ENCODE measurements at places on chromosomes 7 and 10. TPM values are rescaled to one million over a fixed set of nuclear protein-coding genes. Genes with fewer than 3 reads are reported as not detected.

DNA sequence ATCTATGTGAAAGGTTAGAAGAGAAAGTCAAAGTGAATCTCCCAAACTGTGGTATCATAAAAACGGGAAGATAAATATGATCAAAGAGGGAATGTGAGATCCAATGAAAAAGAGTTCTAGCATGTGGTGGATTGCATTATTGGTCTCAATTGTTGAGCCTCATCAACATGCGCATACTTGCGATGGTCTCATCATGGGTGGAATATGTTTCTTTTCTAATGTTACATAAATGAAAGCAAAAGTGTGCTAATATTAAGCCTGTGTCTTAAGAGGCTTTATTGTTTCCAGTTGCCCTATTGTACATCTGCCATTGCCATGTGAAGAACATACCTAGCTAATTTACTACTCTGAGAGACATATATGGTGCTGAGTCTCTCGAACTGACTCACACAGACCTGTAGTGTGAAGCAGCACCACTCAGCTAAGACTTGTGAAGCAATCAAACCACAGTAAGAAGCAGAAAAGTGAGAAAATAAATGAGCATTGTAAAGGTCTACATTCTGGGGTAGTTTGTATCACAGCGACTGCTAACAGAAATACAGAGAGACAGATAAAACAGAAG, 645.5 kb upstream of the PCDH15 start:
- no peak for DNase-seq

- DNase-seq, result peak; percentile 24
Observed at GRCh38 chr10:78947226-78947625, 121.5 kb upstream of the ZMIZ1 start.

DNA sequence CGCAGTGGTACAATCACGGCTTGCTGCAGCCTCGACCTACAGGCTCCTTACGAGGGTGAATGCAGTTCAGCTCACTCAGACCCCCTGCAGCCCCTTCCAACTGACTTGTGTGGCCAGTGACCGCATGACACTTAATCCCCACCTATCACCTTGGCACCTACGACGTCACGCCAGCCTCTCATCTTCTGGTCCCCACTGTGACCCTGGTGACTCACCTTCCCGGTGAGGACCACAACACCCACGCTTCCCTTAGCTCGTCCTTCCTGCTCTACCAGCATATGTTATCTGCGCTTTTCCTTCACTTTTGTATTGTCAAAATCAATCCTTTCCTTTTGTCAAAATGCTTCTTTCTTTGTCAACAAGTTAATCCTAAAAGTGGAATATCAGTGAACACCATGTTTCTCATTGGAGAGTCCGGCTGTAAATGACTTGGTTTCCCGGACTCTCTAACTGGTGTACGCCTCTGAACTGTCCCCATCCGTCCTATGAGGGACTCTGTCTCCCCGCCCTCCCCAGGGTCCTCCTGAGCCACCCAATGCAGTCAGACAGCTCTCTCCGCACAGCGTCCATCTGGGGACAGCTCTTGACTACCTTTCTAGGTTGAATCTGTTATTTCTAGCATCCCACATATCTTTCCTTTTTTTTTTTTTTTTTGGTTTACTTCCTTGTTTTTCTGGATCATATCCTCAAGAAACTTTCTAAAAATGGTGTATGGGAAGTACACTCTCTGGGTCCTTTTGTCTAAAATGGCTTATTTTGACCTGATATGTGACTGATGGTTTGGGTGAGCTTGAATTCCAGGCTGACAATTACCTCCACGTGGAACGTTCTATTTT, 37.3 kb downstream of the CFAP46 start:
- no peak for DNase-seq

The LIPF gene
- not detected for total RNA-seq

The TRA2A gene
- 21.3 TPM for total RNA-seq

The ADCY1 gene
- total RNA-seq, result 1.0 TPM

- no peak for DNase-seq
Observed at GRCh38 chr7:27520815-27521790, 141.6 kb downstream of the HIBADH start.

- DNase-seq, result no peak
Observed at GRCh38 chr10:117972168-117972837, 74.4 kb downstream of the RAB11FIP2 start.

DNA sequence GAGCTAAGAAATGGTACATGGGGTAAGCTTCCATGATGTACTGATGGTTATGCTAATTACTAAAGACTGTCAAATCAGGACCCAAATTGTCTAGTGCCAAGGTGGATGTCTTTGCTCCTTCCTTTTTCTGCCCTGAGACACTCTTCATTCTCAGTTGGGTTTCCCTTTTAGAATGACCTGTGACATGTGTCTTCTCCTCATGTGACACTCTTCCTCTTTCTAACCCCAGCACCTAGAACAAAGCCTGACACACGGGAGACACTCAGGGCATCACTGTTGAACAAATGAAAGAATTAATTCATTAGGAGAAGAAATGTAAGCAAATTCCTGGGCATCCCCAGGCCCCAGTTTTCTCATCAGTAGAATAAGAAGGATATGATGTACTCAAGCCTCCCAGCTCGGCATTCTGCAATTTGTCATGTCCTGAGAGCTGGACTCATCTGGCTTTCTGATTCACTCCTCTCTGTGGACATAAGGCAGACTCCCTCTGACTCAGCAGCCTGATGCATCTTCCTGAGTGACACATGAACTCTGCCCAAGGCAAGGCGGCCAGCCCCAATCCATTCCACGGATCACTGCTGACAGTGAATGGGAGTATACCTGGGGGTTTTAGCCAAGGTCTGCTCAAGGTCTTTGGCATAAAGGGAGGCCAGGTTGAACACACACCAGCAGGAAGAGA, 473.8 kb downstream of the KCNMA1 start:
- peak; percentile 100 for DNase-seq

The IGFBP3 gene
- 7.8 TPM for total RNA-seq

DNA sequence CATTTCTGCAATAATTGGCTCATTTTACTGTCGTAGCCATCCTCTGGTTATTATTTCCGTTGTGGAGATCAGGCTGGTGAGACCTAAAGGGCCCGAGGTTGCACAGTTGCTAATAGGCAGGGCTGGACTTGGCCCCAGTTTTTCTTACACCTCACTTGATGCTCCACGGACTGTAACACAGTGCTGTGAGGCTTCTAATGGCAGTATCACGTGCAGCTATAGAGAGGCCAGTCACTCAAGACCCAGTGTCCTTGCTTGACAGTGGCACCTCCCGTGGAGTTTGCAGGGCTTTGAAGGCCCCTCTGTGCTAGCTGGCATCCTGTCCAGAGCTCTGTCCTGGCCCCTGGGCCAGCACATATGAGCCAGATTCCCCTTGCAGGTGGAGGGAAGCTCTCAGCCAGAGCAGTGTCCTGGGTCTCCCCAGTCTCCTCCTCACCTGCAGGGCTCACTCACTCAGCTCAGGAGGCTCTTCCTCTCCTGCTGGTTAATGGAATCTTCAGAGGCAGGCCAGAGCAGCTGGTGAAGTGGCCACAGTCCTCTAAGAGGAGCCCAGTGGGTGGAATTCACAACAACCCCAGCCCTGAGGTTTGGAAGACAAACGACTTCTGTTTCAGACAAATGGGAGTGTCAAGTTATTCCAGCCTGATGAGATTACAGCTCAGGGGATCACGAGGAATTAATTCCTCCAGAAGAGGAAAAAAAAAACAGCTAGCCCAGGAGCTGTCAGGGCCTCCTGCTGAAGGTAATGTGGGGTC, 114.2 kb upstream of the FAM180A start:
- DNase-seq, result no peak

GRCh38 chr7:112225006-112225405, 18.5 kb downstream of the ZNF277 start:
- no peak for DNase-seq

GRCh38 chr7:137877027-137877675, 30.4 kb upstream of the DGKI start:
- no peak for DNase-seq

GRCh38 chr7:33882040-33882837, 23.1 kb upstream of the BMPER start:
- DNase-seq, result no peak

- DNase-seq, result no peak
Observed at GRCh38 chr10:18456984-18457383, 194.4 kb downstream of the NSUN6 start.

DNA sequence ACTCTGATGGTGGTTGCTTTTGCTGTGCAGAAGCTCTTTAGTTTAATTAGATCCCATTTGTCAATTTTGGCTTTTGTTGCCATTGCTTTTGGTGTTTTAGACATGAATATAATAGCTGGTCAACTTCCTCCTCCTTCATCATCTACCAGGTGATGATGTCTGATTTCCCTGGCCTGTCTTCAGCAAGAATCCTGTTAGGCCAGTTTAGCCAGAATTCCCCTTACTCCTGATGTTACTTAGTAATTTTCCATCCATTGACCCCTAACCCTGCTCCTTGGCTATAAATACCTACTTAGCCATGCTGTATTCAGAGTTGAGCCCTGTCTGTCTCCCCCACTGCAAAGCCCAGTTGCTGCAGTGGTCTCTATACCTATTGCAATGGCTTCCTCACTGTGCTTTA, 91.4 kb downstream of the ZNF777 start:
- peak; percentile 65 for DNase-seq

DNA sequence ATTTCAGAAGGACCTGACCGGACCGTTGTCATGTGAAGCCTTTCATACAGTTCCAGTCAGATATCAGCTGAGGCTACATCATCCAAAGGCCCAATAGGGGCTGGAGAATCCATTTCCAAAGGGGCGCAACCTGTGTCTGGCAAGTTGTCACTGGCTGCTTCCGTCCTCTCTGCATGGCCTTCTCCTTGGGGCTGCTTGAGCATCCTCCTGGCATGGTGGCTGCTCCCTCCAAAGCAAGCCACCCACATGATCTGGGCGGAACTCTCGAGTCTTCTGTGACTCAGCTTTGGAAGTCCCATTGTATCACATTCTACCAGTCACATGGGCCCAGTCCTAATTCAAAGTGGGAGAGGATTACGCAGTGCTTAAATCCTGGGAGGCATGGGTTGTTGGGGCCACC, 207.0 kb upstream of the SHH start:
- no peak for DNase-seq

DNA sequence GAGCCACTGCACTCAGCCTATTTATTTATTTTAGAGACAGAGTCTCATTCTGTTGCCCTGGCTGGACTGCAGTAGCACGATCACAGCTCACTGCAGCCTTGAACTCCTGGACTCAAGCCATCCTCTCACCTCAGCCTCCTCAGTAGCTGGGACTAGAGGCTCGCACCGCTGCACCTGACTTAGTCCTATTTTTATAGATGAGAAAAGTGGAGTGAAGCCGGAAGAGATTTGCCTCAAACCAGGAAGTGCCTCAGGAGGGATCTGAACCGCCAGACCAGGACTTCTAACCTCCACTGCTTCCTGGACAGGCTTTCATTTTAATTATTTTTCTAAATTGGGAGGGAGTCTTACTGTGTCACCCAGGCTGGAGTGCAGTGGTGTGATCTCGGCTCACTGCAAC, 17.5 kb upstream of the CLIP2 start:
- no peak for DNase-seq

DNA sequence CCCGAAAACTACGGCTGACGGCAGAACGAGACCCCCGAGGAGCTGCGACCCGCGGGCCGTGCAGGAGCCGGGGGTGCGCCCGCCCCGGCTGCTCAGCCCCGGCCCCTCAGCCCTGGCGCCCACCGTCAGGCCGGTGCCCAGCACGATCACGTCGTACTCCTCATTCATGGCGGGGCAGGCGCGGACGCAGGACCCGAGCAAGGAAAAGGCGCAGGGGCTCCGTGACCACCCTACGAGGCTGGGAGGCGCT, 218 bp downstream of the GDI2 start:
- no peak for DNase-seq

DNA sequence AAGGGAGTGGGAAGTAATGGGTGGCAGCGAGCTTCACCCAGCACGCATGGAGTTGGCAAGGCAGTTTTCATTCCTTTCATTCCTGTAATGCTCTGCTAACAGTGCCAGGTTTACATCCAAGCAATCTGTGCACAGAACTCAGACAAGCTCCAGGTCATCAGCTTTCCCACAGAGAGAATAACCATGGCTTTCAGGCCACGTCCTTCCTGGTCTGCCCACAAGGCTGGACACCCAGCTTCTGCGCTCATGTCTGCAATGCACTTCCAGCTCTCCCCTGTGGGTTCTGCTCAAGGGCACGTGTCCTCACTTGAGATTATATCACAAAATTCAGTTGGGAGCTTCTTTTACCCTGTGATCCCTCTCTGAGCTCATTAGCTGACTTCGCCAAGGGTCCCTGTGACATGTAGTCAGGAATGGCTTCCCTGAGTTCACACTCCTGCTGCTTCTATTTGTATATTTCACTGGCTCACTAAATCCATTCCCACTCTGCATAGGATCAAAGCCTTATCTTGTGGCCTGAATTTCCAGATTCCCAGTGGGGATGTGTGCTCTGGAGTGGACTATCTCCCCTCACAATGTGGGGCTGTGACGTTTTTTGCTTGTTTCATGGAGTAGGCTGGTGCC, 18.6 kb downstream of the AKR1C2 start:
- no peak for DNase-seq

The AZGP1 gene
- total RNA-seq, result 1.2 TPM

The GRK5 gene
- total RNA-seq, result 1.5 TPM

DNA sequence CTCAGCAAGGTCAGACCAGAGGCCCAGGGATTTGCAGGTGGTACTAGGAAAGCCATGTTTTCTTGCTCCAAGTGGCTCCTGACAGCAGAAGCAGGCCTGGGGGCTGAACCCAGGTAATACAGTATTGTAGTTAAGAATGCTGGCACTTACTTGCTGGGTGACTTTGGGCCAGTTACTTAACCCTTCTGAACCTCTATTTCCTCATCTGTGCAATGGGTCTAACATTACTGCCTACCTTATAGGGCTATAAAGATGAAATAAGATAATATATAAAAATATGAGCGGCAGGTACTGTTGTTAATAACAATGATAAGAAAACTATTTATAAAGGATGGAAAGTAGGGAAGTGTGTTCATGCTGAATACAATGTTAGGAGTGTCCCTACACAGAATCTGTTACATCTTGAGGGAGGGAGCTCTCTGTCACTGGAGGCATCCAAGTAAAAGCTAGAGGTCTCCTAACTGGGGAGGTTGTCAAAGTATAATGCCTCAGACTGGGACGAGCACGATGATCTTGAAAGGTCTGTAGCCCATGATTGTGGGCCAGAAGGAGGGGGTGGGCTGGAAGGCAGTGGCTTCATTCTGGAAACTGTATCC, 26.9 kb downstream of the ADAMTS14 start:
- no peak for DNase-seq

GRCh38 chr7:151310578-151310977, 31.0 kb upstream of the NUB1 start:
- peak; percentile 22 for DNase-seq

DNA sequence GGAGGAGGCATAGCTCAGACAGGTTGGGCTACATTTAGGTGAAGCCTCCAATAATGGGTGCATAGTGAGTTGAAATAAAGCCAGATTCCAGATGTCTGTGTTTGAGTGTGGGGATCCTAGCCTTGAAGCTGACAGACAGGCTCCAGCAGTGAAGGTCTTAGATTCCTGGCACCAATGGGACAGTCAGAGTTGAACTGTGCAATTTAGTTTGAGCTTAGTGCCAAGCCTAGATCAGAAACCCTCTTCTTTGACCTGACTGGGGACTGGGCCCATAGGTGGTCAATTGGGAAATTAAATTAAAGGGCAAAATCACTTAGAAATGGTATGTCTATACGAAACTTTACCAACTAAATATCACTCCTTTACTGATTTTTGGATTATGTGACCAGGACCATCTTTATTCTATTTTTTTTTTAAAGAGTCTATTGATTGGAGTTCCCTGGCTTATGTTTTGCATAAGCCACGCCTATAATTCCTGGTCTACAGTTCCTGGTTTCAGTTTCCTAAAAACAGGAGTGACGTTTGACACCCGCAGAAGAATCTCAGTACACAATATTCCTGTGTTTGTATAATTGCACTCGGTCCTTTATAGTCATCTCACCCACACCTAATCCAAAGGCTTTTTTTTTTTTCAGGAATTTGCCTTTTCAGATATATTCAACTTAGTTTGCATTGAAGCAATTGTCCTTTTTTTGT, 201.4 kb downstream of the GFRA1 start:
- no peak for DNase-seq

The EPHA1 gene
- total RNA-seq, result 51.5 TPM
